ENCODE measurements at places on chromosomes 6 and 20.

DNA sequence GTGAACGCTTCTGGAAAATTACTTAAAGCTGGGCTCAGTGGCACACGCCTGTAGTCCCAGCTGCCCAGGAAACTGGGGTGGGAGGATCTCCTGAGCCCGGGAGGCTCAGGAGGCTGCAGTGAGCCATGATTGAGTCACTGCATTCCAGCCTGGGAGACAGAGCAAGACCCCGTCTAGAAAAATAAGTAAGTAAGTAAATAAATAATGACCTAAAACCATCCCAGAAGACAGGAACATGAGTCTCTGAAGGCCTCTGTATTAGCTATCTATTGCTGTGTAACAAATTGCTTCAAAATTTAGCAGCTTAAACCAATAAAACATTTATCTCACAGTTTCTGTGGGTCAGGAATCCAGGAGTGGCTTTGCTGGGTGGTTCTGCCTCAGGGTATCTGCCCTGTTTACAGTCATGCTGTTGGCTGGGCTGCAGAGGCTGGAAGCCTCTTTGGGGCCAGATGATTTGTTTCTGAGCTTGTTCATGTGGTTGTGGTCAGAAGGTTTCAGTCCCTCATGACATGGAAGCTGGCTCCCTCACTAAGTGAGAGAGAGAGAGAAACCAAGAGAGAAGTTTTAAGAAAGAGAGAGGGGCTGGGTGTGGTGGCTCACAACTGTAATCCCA is 48.4 kb upstream of the NCOA3 start:
- DNase-seq: no peak

- peak; percentile 87 for DNase-seq
Observed at GRCh38 chr20:62822788-62823651, 6.2 kb downstream of the COL9A3 start.

DNA sequence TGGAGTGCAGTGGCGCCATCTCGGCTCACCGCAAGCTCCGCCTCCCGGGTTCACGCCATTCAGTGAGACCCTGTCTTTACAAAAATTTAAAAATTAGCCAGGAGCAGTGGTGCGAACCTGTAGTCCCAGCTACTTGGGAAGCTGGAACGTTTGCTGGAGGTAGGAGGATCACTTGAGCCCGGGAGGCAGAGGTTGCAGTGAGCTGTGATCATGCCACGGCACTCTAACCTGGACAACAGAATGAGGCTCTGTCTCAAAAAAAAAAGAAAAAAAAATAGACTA is 5.7 kb upstream of the PARD6B start:
- DNase-seq: no peak

DNA sequence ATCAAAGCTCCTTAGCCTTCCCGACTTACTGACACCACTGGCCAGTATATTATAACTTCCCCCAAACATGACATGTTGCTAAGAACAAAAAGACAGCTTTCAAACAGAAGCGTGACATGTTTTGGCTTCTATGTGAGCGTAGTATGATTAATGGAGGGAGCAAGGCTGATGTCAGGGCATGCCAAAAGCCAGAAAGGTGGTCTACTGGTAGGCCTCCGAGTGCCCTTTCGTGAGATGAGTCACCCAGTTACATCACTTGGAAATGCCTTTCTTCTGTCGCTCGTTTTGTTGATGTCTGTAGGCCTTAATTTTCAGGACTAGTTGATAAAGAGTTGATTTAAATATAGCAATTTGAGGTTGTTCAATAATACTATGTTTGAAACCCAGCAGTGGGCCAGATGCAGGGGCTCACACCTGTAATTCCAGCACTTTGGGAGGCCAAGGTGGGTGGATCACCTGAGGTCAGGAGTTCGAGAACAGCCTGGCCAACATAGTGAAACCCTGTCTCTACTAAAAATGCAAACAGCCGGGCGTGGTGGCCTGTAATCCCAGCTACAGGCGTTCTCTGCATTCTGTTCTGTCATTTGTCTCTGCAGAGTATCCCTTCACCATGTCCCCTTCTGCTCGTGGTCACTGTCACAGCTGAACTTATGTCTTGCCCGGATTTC is 53.3 kb downstream of the CNKSR3 start:
- no peak for DNase-seq

DNA sequence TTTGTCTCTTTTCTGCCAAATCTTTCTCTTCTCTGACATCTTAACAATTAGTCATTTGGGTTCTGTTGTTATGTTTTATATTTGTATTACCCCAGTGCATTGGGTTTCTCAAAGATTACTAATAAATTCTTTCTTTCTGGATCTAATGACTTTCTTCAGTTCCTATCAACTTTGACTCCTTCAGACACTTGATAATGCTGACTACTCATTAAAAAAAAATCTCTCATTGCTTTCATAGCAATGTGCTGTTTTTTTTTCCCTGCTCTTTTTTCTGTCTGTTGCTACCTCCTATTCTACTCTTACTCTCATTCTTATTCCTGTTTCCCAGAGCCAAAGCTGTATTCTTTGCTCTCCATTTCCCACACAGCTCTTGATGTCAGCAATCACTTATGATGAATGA is 81.3 kb upstream of the MAP3K7 start:
- no peak for DNase-seq

DNA sequence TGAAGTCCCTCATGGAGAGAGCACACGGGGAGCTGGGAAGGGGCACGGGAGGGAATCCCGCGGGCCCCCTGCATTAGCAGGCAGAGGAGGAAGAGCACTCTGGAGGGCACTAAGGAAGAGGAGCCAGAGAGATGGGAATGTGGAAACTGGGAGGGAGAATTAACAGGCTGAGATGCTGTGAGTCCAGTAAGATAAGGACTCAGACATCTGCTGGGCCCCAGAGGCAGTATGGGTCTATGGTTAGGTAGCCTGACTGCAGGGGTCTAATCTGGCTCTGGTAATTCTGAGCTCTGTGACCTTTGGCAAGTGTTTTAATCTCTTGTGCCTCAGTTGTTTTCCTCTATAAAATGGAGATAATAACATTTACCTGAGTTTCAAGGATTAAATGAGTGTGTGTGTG is 15.7 kb upstream of the SRSF3 start:
- no peak for DNase-seq

DNA sequence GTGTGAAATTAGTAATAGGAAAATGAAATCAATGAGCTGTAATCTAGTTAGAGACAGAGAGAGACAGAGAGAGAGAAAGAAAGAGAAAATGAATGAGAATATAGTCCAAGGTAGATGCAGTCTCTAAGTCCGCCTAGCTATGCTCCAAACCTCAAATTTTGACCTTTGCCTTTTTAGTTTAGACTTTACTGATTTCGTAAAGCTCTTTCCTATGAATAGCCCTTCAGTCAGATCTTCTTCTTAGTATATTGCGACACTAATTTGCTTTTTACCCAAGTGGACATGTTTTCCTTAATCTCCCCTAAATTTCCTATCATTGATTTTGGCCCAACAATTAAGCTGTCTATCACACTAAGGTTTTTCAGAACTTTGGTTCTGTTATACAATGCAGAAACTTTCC is 49.5 kb downstream of the TFAP2D start:
- no peak for DNase-seq

DNA sequence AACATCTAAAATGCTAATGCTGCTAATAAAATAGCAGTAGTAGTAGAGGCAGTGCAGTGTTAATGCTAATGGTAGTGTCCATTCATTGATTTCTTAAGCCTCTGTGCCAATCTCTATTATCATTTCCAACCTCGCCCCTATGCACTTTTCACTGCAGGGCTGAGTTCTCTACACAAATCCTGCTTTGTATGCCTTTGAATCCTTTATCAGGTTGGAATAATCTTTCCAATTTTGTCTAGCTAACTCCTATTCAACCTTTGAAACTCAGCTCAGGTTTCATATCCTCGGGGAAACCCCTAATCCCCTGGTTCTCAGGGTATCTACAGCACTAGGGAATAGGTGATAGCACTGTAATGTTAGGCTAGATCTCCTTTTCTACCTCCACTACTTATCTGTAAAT is 284.0 kb upstream of the RUNX2 start:
- DNase-seq: no peak

GRCh38 chr6:147154454-147154853 is 49.8 kb upstream of the STXBP5 start:
- no peak for DNase-seq

DNA sequence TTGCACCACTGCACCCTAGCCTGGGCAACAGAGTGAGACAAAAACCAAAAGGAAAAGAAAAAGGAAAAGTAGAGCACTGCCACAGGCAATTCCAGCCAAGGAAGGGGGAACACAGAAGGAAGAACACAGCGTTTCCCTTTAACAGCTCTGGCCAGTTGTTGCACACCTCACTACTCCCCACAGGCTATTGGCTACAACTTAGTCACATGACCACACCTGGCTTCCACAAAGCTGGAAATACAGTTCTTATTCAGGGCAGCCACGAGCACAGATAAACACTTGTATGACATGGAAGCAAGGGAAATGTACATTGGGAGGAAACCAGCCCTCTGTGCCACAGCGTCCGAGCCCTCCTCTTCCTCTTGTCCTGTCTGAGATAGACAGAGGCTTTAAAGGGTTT is 249.0 kb upstream of the JARID2 start:
- no peak for DNase-seq

DNA sequence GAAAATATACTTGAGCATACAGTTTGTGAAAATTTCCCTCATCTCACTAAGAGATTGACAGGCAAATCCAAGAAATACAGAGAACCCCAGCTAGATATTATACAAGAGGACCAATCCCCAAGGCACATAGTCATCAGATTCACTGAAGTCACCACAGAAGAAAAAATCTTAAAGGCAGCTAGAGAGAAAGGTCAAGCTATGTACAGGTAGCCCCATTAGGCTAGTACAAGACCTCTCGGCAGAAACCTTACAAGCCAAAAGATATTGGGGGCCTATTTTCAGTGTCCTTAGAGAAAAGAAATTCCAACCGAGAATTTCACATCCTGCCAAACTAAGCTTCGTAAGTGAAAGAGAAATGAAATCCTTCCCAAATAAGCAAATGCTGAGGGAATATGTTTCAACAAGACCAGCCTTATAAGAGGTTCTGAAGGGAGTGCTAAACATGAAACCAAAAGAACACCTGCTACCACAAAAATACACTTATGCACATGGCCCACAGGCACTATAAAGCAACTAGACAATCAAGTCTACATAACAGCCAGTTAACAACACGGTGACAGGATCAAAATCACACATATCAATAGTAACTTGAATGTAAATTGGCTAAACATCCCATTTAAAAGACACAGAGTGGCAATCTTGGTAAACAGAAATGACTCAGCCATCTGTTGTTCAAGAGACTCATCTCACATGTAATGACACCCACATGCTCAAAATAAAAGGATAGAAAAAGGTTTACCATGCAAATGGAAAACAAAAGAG is 96.3 kb downstream of the FHL5 start:
- no peak for DNase-seq

DNA sequence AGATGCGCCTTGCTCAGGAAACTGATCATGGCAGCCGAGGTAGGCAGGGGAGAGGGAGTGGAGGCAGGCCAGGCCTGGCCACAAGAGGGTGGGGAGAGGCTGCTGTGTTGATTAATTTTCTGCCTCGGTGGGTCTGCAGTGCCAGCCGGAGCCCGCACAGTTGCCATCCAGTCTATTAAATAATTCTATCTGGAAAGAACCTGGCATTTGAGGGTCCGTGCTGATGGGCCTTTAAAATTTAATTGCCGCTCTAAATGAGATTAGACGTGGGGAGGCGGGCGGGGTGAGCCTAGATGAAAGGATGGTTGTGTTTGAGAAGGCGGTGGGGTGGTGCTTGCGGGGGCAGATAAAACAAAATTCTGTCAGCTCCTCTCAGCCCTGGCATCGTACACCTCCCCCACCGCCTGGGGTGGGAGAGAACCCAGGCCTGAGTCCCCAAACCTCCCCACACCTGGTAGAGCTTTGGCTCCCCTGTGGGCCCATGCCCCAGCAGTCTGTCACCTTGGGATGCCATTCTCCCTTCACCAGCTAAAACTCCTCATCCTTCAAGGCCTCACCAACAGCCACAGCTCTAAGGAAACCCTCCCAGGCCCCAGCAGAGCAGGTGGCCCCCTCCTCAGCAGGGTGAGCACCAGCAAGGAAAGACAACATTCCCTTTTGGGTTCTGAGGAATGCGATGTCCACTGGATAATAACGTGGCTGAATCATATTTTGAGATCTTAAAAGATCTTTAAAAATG is 167.3 kb downstream of the GRM4 start:
- DNase-seq: no peak
